ENCODE measurements at places on chromosomes 12 and 14. TPM values are rescaled to one million over a fixed set of nuclear protein-coding genes. Genes with fewer than 3 reads are reported as not detected.

The RHEBL1 gene
- total RNA-seq = 5.9 TPM

The HELB gene
- total RNA-seq = 3.5 TPM

The CELA1 gene
- not detected for total RNA-seq

The SLC10A1 gene
- total RNA-seq = not detected

The OR4Q2 gene
- total RNA-seq = not detected

The GDF3 gene
- total RNA-seq = not detected

The GALNT9 gene
- total RNA-seq = not detected

The COX8C gene
- total RNA-seq = not detected

The PLEKHD1 gene
- not detected for total RNA-seq

The RPGRIP1 gene
- not detected for total RNA-seq

The SALL2 gene
- total RNA-seq = 2.6 TPM

The TM9SF1 gene
- 53.0 TPM for total RNA-seq

The VRTN gene
- not detected for total RNA-seq

The SLC5A8 gene
- total RNA-seq = 0.10 TPM

The BEGAIN gene
- 0.48 TPM for total RNA-seq

The FOXN4 gene
- not detected for total RNA-seq

The SERPINA9 gene
- not detected for total RNA-seq

The OASL gene
- 3.7 TPM for total RNA-seq

The KLRK1 gene
- total RNA-seq = not detected

The P2RX2 gene
- not detected for total RNA-seq

The AGAP2 gene
- total RNA-seq = 0.82 TPM

The NPFF gene
- total RNA-seq = not detected

The A2M gene
- 0.10 TPM for total RNA-seq

The OVCH1 gene
- not detected for total RNA-seq

The BEST3 gene
- 0.03 TPM for total RNA-seq

The NANOG gene
- not detected for total RNA-seq

The SLC25A47 gene
- total RNA-seq = not detected

The SMIM41 gene
- total RNA-seq = not detected

The TPI1 gene
- total RNA-seq = 893 TPM

The USP15 gene
- 49.7 TPM for total RNA-seq

The A2ML1 gene
- total RNA-seq = 29.4 TPM

The SYNJ2BP gene
- 20.1 TPM for total RNA-seq

The PZP gene
- total RNA-seq = not detected

The KLRD1 gene
- not detected for total RNA-seq

The ACRBP gene
- total RNA-seq = not detected

The TMPRSS12 gene
- total RNA-seq = not detected

The HOXC12 gene
- 4.4 TPM for total RNA-seq

The FGD4 gene
- 13.9 TPM for total RNA-seq

The KLHDC2 gene
- 37.3 TPM for total RNA-seq

The PIWIL1 gene
- 0.04 TPM for total RNA-seq

The TAS2R10 gene
- not detected for total RNA-seq

The TMEM179 gene
- not detected for total RNA-seq

The DDN gene
- total RNA-seq = 0.56 TPM

The LMNTD1 gene
- total RNA-seq = not detected

The FRS2 gene
- 25.3 TPM for total RNA-seq

The C14orf132 gene
- total RNA-seq = 0.35 TPM

Measured in foreskin keratinocyte (primary cell).